Endodermal cell (in vitro differentiated cells): ENCODE measurements at places on chromosomes 3 and 15. TPM values are rescaled to one million over a fixed set of nuclear protein-coding genes. Genes with fewer than 3 reads are reported as not detected.

GRCh38 chr3:167913219-167913835 is 177.8 kb downstream of the SERPINI1 start:
- DNase-seq, result peak; percentile 68

DNA sequence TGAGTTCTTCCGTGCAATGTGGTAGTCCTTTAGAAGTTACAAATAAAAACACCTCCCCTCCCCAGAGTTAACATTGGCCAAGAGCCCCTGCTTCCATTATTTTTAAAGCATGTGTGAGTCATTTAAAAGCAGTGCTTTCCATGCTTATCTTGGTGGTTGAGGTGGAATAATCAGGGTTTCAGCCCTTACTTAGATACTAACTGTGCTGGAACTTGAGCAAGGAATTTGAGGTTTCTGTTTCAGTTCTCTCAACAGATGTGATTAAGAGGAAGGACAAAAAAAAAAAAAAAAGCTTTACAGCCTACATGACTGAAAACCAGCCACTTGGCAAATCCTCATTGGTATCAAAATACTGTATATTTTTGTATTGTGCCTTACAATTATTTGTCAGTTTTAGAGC is 64.5 kb downstream of the CGNL1 start:
- DNase-seq, result no peak

DNA sequence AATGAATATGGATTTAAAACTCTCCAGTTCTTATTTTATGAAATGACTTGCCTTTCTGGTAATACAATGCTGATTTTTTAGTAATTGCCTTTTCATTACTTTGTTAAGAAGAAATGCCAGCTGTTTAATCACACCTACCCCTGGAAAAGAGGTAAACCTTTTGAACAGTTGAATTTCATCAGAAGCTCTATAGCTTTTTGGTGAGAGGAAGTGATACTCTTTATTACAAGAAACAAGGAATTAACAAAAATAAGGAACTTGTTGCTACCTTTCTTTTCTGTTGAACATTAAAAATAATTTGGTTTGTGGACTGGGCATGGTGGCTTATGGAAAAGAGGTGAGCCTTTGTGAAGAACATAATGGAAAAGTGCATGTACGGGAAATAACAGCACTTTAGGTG is 19.7 kb downstream of the BLOC1S6 start:
- DNase-seq, result no peak

GRCh38 chr3:158453865-158454264 is 117.1 kb upstream of the MLF1 start:
- no peak for DNase-seq

DNA sequence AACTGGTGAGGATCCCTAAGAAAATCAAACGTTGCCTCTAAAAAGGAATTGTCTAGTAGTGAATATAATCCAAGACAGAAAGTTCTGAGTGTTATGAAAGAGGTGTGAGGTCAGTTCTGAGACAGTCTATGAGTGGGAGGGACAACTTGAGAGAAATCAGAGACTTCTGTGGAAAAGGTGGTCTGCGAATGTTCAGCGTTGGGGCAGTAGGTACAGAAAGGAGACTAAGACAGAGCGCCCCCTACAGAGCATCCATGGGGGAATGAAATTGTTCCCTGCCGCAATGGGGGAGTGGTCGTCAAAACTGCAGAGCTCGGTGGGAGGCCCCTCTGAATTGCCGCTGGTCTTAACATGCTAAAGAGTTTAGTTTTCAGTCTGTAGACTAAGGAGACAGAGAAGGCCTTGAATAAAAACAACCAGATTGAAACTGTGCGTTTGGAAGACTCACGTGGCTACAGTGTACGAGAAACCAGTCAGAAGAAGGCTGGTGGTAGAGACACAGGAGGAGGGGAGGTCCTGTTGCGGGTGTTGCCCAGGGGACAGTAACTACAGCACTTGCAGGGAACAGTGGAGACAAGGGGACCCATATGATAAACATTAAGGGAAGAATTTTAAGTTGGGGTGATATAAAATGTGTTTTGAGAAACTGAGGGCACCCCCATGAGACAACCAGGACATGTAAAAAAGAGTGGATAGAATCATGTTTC is 6.9 kb downstream of the TNIK start:
- DNase-seq, result peak; percentile 90

DNA sequence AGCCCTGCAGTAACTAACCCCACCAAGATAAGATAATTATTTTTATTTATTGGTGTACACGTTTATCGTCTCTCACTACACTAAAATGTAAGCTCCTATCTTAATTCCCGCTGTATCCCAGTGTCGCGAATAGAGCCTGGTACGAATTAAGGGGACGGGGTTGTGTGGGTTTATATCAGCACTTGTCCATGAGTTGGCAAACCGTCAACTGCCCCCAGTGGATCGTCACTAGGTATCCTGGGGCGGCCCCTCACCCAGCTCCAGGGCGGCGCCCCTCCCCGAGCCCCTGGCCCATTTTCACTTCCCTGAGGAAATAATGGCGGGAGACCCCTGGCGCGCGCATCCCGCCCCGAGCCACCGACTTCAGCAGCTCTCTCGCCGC is 465 bp downstream of the RUVBL1 start:
- no peak for DNase-seq

DNA sequence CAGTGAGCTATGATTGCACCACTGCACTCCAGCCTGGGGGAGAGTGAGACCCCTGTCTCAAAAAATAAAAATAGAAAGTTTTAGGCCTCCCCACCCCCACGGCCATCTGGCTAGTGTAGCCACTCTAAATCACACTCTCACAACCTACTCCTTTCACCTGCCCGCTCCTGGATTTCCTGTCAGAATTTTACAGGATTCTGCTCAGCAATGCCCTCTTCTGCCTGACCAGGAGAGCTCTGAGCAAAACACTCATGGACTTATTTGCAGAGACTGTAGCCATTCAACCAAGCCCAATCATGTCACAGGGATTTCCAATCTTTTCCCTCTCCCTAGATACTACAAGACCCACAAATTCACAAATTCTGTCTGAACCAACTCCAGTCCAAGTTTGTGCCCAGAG is 242.6 kb upstream of the TPRG1 start:
- DNase-seq, result peak; percentile 65

DNA sequence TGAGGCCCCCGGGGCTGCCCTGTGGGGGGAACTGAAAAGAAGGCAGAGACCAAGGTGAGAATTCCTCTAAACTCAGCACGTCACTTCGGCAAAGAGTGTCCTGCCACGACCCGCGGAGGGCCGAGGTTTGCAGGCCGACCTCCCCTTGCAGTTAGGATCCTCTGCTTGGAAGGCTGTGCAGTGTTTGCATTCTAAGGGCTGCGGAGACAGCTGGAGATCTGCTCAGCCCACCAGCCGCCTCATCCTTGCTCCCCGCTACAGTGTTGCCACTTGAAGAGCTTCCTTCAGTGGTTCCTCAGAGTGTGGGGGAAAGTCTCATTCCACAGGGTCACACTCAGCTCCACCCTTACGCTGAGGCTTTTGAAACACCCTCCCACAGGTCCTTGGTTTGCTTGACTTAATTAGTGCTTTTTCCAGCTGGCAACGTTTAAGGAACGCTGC is 10.8 kb downstream of the SLC51A start:
- DNase-seq, result no peak

DNA sequence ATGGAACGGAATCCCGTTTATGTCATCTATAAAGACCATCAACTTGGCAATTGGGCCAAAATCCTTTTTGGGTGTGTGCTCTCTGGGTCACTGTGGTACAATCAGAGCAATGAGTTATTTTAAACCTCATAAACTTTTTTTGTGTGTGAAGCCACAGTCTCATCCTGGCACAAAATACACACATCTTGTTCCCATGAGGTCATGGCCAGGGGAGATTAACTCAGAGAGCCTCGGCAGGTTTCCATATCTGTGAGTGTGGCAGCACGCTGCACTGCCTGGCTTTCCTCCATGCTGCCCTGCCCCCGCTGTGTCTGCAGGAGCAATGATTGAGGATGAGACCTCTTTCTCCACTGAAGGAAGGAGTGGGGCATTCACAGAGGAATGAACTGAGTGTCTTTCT is 54.0 kb upstream of the DLG1 start:
- DNase-seq, result no peak

Gene XCR1
- not detected in 3 replicates for total RNA-seq

Gene ERC2
- 19.4 and 22.8 TPM in 2 replicates for total RNA-seq

Gene VGLL3
- 1.8 and 2.0 TPM in 2 replicates for total RNA-seq

Gene UACA
- total RNA-seq, result 49.7 and 51.1 TPM in 2 replicates

Gene BCL2A1
- total RNA-seq, result not detected in 3 replicates

Gene NEO1
- total RNA-seq, result 122 to 146 TPM (median 132 TPM) in 3 replicates

Gene CLRN1
- not detected in 2 replicates for total RNA-seq

Gene RASL12
- total RNA-seq, result 10.1 to 27.8 TPM (median 27.2 TPM) in 3 replicates

Gene FHIT
- total RNA-seq, result 5.4 and 6.8 TPM in 2 replicates
